ENCODE measurements at places on chromosomes 16 and 17. TPM values are rescaled to one million over a fixed set of nuclear protein-coding genes. Genes with fewer than 3 reads are reported as not detected.

Gene SEPTIN12
- total RNA-seq, result not detected

Gene CRYM
- total RNA-seq, result not detected

DNA sequence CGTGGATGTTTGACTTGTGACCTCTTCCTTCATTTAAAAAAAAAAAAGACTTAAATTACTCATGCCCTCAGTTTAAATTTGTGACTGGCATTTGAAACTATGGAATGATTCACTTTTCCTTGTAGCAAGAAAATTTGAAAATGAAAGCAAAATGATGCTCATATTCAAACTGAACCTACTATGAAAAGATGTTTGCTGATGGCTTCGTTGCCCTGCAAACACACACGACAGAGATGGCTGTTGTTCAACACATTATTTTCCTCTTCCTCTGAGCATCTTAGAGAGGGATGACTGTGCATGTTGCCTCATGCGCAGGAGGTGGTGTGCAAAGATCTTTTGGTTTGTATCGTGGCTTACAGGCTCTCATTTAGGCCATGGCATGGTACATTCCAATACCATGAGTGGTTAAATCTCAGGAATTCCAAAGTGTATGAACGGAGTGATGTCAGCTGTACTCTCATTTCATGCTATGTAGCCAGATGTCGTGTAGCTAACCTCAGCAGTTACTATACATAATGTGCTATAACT lies 164.5 kb downstream of the PRKCA start:
- DNase-seq, result no peak

GRCh38 chr17:57900991-57901743 lies 51.3 kb upstream of the MRPS23 start:
- no peak for DNase-seq

- peak; percentile 81 for DNase-seq
These were observed 9.5 kb downstream of the CD300LB start for GRCh38 chr17:74521701-74522201.

Gene ADCY7
- 186 TPM for total RNA-seq

Gene ZNRF1
- total RNA-seq, result 58.6 TPM

DNA sequence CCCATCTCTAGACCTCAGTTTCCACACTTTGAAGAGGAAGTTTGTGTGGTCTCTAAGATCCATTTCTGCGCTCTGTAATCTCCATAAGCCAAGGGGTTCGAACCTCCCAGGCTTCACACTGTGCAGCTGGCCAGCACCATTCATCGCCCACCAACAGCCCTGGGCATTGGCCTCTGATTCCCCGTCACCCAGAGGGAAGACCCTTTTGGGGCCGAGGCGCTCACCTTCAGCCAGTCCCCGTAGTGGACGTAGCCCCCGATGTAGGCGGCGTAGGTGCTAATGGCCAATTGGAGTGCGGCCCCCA lies 678 bp downstream of the TMEM101 start:
- no peak for DNase-seq

Gene GP1BA
- total RNA-seq, result 0.12 TPM

Gene PRAC1
- total RNA-seq, result not detected

GRCh38 chr16:50279504-50279865 lies 13.1 kb downstream of the ADCY7 start:
- DNase-seq, result no peak

- DNase-seq, result no peak
These were observed 5.7 kb downstream of the LASP1 start for GRCh38 chr17:38875477-38876075.

DNA sequence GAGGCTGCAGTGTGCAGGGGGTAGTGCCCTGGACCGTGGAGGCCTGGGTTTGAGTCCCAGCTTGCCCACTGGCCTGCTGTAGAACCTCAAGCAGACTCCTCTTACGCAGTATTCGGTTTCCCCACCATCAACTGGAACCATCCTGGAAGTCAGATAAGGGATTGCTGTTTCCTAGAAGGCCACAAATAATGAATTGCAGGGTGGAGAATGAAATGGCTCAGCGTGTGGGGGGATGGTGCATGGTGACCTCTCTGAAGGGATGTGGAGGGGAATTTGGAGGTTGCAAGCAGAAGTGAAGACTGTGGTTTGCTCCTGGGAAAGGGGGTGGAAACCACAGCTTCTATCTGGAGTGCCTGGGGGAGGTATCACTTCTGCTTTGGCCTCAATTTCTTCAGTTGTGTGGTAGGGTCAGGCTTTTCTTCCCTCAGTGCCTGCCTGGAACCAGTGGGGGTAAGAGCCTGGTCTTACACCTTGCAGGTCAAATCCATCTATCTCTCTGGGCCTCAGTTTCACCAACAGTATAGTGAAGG lies 1.7 kb downstream of the ADGRG5 start:
- DNase-seq, result peak; percentile 87

- DNase-seq, result no peak
These were observed 67.9 kb downstream of the CEP95 start for GRCh38 chr17:64574646-64575045.

Gene CCL4L2
- total RNA-seq, result 24.9 TPM

Gene LITAFD
- not detected for total RNA-seq

- no peak for DNase-seq
These were observed 3.1 kb downstream of the PRCD start for GRCh38 chr17:76542984-76543383.

All from natural killer cell treated with Interleukin-12 subunit alpha and Interleukin-12 subunit beta and Interleukin-15 and Interleukin-18, amount 100 ng/mL, for 72 hours (primary cell).